NCI-H1694 treated with DMSO at 0.1 percent for 48 hours (cell line): ENCODE measurements at places on chromosomes 6 and 20.
A peak's percentile ranks its signal among the peaks of the same experiment; 100 is the strongest.

DNA sequence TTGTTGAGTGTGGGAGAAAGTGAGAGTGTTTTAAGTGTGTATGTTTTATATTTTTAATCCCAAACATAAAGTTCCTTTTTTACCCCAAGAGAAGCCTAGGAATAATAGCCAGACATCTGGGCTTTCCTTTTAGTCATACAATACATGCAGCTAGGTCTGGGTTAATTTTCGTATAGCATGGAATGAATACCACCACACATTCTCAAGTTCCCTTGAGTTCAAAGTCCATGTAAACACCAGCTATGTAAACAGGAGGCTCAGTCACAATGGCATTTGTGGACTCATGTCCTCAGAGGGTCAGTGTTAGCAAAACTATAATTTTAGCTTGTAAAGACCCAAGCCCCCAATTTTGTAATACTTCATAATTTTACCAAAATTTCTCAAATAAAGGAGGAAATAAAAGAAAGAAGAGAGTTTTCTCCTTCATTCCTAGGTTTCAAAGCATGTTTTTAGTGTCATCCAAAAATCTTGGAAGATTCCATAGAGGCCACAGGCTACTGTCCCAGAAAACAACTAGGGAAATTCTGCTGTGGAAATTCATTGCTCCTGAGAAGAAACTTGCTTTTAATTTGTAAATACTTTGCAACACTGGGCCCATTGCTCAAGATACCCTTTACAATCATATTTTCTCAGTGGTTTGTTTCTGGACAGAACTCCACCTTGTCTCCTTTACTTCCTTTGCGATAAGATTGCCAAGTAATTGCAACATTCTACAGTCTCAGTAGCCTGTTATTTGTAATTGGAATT, 671.2 kb downstream of the COL12A1 start:
- no peak for DNase-seq

DNA sequence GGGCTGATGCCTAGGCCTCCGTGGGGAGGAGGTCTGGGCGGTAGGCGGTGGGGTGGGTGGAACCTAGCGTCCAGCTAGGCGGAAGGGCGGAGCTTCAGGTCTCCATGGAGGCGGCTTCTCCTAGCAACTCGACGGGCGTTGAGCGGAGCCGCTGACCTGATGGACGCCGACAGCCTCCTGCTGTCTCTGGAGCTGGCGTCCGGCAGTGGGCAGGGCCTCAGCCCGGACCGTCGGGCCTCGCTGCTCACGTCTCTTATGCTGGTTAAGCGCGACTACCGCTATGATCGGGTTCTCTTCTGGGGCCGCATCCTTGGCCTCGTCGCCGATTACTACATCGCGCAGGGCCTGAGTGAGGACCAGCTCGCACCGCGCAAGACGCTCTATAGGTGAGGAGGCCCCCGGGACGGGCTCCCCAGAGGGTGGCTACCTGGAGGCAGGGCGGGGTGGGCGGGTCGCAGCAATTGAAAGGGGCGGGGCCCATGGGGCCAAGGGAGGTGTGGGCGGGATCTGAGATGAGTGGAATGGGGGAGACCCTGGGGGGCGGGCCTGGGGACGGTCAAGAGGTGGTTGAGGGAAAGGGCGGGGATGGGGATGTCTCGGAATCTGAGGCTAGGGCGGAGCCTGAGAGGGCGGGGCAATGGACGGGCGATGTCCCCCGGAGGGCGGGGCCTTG, at the start of gene RSPH9:
Gene RSPH9, plus strand, starts transcription at position 97 of the 673 bp plus-strand sequence. Its CDS starts 63 bp downstream, at position 160.
- no peak for DNase-seq

GRCh38 chr6:111210194-111210728, 123.0 kb downstream of the SLC16A10 start:
- peak; percentile 66 for DNase-seq

GRCh38 chr20:54199721-54200176, 8.1 kb upstream of the PFDN4 start:
- peak; percentile 54 for DNase-seq

DNA sequence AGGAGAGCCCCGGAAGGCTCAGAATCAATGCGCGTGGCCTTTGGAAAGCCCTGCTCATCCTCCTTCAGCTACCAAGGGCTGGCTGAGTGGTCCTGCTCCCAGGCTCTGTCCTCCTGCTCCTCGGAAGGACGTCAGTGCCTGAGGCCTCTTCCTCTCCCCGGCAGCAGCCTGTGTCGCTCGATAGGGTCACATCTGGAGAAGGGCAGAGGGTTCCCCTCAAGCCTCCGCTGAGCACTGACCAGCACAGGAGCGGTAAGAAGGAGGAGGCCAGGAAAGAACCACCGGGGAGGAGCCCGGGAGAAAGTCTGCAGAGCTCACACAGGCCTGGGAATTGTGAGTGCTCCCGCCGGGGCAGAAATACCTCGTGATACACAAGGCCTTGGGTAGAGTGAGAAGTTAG, 21.2 kb downstream of the KIF25 start:
- no peak for DNase-seq

- DNase-seq: no peak
Observed at GRCh38 chr6:158768436-158768835, 50.7 kb downstream of the EZR start.

DNA sequence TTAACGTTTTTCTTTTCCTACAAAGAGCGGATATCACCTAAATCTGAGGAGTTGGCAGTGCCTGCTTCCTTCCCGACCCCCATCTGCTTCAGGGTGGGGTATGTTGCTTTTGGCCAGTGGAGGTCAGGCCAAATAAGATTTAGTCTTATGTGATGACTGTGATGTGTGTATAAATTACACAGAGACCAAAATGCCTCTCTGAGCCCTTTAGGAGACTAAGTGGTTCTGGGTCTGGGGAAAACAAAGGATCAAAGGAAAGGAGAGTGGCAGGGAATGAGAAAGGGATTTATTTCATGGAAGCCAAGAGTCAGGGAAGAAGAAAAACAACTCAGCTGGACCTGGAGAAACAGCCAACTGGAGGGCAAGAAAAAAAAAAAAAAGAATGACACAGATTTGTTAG, 39.1 kb upstream of the TBC1D7 start:
- no peak for DNase-seq

- no peak for DNase-seq
Observed at GRCh38 chr6:134352786-134353480, 35.0 kb upstream of the SGK1 start.

- DNase-seq: no peak
Observed at GRCh38 chr6:146679386-146679785, 80.6 kb downstream of the ADGB start.

GRCh38 chr6:131657630-131658111, 20.6 kb downstream of the ENPP3 start:
- no peak for DNase-seq

DNA sequence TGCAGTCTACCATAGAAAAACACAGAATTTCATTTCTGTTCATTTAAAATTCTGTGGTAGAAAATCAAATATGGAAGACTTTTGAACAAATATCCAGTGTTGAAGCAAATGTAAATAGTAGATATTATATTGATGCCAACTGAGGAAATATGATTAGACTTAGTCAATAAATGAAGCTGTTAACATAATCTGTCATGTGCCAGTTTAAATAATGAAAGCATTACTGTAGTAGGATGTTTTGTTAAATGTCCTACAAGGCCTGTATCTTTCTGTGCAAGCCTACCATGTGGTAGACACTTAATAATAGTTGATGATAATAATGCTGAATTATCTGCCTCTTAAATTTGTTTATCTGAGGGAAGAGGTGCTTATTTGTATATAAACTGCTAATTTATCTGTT, 55.9 kb downstream of the CBFA2T2 start:
- DNase-seq: no peak

DNA sequence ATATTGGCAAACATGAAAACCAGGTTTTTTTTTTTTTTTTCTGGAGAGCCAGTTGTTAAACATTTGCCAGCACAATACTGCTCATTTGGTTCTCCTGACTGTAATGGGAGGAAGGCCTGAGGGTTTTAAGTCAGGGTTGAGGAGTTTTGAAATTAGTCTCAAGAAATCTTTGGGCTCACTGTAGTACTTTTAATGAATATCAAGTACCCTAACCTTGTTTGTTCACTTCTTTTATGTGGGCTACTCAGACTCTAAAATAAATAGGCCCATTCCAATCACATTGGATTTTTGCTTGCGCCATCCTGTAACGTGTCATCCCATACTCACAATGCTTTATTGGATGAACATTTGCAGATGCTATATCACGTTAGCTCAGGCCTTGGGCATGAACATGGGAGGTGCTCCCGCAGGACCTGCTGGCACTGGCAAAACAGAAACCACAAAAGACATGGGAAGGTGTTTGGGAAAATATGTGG, 146.9 kb downstream of the DNAH8 start:
- no peak for DNase-seq

- DNase-seq: no peak
Observed at GRCh38 chr6:75211920-75212590, 6.2 kb upstream of the COL12A1 start.

GRCh38 chr6:150634176-150634963, 34.7 kb downstream of the PLEKHG1 start:
- no peak for DNase-seq

GRCh38 chr6:168333039-168333438, 13.5 kb upstream of the DACT2 start:
- DNase-seq: no peak

DNA sequence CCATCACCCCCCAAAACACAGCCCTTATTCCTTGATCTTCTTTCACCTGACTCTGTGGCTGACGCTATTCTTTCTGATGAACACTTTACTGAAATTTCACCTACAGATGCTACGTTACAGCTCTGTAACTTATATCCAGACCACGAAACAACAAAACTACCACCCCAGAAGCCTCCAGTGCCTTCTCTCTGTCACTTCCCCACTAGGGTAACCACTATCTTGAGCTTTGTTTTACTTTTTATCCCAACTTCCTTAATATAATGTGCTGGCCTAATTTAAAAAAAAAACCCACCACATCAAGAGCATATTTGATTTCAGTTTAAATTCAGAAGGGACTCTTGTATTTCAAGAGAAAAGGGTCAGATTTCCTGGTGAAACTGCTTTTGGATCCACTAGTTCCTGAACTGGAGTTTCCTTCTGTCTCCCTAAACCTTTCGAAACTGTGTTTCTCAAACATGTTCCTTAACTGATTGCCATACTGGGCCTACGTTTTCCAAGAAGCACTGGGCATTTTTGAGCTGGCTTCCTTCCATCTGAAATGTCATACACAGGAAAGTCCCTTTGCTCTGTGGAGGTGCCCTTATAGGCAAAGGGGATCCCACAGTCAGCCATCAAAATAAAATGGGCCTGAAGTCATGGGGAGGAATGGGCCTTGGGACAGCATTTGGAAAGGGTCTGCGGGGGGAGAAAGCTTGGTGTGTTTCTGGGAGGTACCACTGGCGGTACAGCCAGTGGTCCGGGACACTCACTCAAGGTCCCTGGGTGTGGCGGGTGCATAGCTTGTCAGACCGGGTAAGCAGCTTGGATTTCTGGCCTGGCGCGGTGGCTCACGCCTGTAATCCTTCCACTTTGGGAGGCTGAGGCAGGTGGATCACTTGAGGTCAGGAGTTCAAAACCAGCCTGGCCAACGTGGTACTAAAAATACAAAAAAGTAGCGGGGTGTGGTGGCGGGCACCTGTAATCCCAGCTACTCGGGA, 25.8 kb upstream of the RTF2 start:
- no peak for DNase-seq

GRCh38 chr6:122788663-122789181, 336 bp upstream of the SMPDL3A start:
- no peak for DNase-seq

DNA sequence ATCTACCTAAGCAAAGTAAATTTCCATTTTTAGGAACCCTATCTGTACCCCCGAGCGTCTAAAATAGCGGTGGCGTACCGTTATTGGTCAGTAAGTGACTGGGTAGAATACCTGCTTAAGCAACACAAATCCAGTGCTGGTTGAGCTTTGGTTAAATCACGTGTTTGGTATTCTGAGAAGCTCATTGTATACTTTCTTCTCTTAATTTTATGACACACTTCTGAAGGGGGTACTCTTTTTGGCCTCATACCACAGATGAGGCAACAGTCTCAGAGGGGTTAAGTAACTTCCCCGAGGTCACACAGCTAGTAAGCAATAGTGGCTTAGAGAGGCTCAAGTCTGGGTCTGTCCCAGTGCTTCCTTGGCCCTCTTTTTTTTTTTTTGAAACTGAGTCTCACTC, 151.2 kb downstream of the TFAP2C start:
- DNase-seq: no peak

DNA sequence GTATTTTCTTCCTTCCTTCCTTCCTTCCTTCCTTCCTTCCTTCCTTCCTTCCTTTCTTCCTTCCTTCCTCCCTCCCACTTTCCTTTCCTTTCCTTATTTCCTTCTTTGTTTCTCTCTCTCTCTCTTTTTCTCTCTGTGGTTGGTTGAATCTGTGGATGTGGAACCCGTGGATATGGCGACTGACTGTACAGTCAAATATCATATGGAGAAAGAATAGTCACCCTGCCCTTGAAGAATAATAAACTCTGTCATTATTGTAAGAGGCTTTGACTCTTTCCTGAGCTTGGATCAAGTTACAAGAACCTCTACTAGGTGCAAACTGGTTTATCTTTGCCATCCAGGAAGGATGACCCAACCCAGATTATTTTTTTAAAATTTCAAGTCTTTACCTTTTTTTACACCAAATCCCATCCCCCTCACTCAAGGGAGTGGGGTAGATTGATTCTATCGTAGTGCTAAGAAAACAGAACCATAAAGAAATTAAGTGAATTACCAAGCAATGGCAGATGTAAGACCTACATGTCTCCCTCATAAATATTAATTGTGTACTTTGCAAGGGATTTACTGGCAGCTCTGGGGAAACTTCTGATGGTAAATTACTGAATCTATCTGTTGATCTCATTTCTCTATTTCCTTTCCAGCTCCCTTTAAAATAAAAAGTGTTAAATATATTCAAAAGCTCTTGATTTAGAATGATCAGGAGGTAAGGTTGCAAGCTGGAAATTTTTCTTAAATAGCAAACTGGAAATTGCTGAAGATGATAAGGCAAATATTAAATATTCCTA, 667.5 kb downstream of the UTRN start:
- DNase-seq: no peak

GRCh38 chr6:1587546-1587945, 22.2 kb upstream of the FOXC1 start:
- DNase-seq: no peak

DNA sequence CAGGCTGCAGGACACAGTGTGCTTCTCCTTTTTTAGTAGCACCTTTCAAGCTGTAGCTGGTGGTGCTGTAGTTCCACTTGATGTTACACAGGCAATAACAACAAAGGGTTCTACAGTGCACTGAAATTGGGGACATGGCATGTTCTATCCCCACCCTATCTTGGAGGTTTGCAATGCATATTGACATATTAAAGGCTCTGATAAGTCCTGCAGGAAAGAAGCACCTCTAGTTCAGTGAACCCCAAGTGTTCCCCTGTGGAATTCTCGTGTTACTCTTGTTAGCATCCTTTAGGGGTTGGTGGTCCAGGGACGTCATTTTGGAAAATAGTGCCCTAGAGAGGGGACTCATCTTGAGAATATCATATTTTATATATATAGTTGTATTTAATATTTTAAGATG, 337.6 kb downstream of the DHX35 start:
- DNase-seq: no peak

GRCh38 chr20:57696401-57696961, 13.3 kb downstream of the PMEPA1 start:
- DNase-seq: no peak

GRCh38 chr20:45946149-45946970, 11.9 kb downstream of the PCIF1 start:
- DNase-seq: no peak

GRCh38 chr20:13221673-13222318, 722 bp downstream of the ISM1 start:
- DNase-seq: peak; percentile 6

GRCh38 chr6:134774201-134774638, 175.7 kb downstream of the ALDH8A1 start:
- DNase-seq: no peak
